Activated T-helper 1 cell treated with anti-CD3 and anti-CD28 coated beads, Interleukin-12 subunit alpha, Interleukin-12 subunit beta, Interleukin-2, Interleukin-4 antibody, amounts not matched to agents 30 ng/mL and 10 ng/mL and 1 ng/mL, durations not matched to agents 14 hours and 24 hours and 36 hours (primary cell): ENCODE measurements at places on chromosomes 3 and 15. TPM values are rescaled to one million over a fixed set of nuclear protein-coding genes. Genes with fewer than 3 reads are reported as not detected.

SLC24A5 gene
- total RNA-seq = not detected in 2 replicates

DNA sequence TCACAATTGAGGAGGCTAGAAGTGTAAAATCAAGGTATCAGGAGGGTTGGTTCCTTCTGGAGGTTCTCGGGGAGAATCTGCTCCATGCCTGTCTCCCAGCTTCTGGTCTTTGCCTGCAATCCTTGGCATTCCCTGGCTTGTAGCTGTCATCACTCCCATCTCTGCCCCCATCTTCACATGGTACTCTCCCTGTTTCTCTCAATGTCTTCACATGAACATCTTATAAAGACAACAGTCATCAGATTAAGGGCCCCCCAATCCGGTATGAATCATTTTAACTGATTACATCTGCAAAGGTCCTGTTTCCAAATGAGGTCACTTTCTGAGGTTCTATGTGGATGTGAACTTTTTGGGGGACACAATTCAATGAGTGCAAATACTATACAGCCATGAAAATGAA is 113.0 kb upstream of the GALNT15 start:
- no peak for DNase-seq

- DNase-seq = no peak
Observed at GRCh38 chr3:146203776-146204175, 42.8 kb upstream of the PLOD2 start.

DNA sequence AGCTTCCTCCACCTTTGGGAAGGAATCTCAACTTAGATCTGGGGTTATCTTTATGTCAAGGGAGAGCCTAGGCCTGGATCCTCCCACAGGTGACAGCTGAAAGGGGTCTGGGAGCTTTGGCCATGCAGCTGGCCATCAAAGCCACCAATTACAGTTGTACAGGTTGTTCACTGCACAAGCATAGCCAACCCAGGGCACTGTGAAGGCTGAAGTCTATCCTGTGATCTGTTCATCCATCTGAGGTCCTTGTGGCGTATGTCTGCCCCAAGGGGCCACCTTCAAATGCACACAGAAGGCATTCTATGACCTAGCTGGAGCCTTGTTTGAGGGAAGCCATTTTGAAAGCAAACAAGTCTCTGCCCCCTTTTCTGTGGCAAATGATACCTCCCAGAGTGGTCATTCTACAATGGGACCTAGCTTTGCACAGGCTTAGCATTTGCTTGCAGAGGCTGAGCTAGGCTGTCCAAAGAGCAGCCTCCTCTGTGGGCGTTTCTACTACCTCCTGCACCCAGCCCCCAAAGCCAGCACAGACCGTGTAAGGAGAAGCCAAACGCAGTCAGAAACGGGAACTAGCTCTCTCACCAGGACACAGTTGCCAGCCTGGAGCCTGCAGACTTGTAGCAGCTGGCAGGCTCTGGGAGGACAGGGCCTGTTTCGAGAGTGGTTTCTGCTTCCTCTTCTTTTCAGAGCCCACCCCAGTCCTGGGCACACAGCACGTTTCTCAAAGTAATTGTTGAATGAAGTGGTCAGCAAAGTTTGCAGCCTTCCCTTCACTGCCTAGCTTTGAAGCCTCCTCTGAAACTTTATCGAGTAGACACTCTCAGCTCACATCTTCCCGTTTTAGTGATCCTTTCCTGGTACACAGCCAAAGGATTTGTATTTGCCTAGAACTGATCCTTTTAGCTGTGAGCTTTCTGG is 157.3 kb upstream of the SMAD3 start:
- no peak for DNase-seq
